Right cardiac atrium (tissue), 5 donors: ENCODE measurements at places on chromosomes 2 and 18.

- no peak for DNase-seq
Observed at GRCh38 chr2:127358044-127358443, 29.7 kb downstream of the MAP3K2 start.

GRCh38 chr18:8515142-8515865 is 93.9 kb upstream of the RAB12 start:
- no peak for DNase-seq

- DNase-seq = no peak
Observed at GRCh38 chr2:175523001-175523400, 341.5 kb upstream of the ATP5MC3 start.

DNA sequence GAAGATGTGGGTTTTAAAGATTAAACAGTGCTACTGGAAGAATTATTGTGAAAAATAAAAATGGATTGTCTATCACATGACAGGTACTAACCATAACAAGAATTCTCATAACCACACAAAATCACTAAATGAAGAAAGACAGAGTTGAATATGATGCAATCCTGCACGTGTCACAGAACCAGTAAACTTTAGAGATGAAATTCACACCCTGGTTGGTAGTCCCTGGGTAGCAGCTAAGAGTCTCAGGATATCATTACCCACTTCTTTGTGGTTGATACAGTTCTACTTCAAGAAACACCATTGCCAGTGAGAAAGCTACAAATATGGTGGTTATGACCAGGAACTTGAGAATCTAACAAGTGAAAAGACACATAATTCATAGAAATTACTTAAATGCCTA is 450.2 kb downstream of the ERBB4 start:
- no peak for DNase-seq

DNA sequence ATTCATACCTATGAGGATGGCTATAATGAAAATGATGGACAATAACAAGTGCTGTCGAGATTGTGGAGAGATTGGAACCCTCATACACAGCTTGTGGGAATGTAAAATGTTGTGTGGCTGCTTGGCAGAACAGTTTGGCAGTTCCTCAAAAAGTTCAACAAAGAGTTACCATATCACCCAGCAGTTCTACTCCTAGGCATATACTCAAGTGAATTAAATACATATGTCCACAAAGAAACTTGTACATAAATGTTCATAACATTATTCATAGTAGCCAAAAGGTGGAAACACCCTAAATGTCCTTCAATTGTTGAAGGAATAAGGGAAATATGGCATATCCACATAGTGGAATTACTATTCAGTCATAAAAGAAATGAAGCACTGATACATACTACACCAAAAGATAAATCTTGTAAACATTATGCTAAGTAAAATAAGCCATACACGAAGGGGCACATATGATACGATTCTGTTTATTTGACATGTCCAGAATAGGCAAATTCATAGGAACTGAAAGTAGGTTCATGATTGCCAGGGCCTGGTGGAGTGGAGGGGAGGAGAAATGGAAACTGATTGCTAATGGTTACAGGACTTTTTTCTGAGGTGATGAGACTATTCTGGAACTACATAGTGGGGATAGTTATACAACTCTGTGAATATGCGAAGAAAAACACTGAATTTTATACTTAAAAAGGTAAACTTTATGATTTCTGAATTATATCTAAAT is 92.1 kb downstream of the ADAM23 start:
- no peak for DNase-seq

DNA sequence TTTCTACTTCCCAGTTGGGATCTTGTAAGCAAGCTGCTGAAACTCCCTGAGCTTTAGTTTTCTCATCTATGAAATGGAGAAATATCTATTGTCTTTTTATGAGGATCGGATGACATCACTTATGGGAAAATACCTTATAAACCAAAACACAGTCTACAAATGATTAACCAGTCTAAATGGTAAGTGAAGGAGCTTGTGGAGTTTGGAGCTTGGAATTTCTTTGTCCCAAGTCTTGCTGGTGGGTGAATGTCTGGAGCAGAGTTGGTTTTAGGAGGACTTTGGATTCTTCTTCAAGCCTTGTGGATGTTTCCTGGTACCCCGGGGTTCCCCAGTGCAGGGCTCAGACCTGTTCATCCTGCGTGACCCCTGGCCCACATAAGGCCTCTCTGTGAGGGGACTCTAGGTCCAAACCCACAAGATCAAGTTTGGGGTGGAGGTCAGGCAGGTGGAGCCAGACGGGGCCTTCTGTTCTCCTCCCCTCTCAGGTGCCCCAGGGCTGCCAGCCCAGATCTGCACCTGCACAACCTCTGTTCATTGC is 43.2 kb downstream of the FOSL2 start:
- DNase-seq = no peak

DNA sequence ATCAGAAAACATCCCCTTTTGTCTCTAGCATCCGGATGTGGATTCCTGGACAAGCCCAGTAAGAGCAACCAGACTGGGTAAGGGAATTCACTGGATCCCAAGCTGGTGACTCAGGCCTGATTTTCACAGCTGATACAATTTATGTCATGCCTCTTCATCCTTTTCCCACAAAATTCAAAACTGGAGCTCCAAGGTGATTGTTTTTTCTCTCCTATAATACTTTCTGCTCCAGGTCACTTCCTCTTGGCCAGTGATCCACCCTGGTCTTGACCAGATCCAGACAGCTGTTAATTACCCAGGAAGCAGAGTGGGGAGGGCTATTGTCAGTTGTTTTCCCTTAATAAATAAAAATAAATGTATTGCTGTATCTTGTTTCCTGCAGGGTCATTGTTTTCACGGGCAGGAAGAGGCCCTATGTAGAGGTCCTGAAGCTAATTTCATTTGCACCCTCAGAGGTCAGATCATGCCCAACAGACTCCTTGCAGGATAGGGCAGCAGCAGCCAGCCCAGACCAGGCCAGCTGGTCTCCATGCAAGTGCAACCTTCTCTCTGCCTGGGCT is 57.6 kb downstream of the EVA1A start:
- no peak for DNase-seq

DNA sequence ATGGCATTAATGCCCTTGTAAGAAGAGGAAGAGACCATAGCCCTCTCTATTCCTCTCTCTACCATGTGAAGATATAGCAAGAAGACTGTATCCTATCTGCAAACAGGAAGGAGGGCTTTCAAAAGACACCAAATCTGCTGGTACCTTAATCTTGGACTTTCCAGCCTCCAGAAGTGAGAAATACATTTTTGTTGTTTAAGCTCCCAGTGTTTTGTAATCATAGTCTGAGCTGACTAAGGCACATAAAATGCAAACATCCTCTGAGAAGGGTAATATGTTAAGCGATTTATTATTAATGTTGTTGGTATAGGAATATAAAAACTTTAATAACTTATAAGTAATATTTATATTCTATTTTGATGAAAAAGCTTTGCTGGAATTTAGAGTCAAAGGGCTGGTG is 559.8 kb downstream of the SUCLG1 start:
- no peak for DNase-seq

DNA sequence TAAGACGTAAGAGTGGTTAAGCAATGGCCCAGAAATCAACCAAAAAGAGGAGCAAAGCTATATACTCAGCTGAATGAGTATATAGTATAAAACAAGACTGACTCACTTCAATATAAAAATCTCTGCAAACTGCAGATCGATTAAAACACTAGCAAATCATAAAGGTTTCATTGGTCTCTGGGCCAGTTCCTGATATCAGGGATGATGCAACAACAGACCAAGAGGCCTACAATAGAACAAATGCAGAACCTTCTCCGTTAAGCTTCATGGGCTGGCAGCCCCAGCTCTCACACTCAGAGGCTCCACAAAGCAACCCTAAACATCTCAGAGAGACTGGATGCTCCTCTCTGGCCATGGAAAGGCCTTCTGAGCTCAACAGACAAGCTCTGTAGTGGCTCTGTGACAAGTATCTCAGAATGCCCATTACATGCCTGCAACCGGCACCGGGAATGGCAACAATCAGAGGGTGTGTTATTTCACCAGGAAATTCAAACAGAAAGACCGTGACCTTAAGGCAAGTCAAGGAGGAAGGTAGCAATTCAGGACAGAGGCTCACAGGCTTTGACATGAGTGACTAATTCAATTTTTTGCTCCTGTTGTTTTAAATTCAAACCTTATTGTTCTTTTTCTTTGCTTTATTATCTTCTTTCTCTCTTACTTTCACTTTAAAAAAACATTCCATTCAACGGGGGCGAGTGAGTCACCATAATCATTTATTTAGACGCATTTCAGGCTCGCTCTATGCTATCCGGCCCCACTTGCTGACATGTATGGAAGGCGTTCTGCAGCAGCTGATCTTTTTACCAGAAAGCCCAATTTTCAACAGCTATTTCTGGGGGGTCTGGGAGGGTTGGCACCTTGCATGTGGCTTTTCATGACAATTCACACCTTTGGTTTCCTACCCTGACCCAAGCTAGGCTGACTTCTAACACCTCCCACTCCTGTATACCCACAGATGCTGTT is 15.1 kb downstream of the CYRIA start:
- no peak for DNase-seq

DNA sequence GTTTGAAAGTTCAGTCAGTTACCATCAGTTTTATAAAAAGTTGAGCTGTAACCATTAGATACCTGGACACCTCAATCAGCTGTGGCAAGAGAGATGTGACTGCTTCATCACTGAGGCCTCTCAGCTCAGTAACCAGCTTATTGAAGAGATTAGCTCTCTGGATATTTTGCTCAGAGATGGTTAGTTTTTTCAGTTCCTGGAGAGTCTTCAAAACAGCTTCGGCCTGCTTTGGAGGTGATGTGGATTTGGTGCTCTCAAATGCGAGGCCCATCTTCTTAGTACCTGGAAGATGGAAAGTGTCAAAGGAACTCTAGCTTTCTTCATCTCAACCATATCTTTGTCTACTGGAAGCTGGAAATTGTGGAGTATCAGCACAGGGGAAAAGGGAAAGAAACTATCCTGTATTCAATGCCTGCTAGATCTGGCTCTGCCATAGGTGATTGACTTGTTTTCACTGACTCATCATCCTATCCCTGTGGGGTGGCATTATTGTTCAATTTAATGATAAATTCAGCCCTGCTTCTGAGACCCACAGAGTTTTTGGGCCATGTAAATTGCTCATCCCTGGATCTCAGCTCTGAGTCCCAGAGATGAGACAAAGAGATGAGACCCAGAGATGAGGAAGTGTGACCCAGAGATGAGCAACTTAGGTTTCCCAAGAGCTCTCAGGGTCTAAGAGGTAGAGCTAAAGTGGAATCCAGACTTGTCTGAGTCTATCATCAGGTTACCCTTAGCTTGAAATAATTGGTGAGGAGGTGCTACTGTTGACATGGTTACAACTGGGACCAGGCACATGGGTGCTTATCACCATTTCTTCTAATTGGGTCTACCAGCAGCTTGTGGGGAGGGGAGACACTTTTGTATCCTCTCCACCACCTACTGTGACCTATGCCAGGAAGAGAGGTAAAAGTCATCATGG is 10.4 kb downstream of the APOB start:
- no peak for DNase-seq

- no peak for DNase-seq
Observed at GRCh38 chr18:215448-216010, 52.3 kb downstream of the THOC1 start.

GRCh38 chr2:158900345-158900744 is 68.1 kb upstream of the TANC1 start:
- peak; percentile 54 for DNase-seq

DNA sequence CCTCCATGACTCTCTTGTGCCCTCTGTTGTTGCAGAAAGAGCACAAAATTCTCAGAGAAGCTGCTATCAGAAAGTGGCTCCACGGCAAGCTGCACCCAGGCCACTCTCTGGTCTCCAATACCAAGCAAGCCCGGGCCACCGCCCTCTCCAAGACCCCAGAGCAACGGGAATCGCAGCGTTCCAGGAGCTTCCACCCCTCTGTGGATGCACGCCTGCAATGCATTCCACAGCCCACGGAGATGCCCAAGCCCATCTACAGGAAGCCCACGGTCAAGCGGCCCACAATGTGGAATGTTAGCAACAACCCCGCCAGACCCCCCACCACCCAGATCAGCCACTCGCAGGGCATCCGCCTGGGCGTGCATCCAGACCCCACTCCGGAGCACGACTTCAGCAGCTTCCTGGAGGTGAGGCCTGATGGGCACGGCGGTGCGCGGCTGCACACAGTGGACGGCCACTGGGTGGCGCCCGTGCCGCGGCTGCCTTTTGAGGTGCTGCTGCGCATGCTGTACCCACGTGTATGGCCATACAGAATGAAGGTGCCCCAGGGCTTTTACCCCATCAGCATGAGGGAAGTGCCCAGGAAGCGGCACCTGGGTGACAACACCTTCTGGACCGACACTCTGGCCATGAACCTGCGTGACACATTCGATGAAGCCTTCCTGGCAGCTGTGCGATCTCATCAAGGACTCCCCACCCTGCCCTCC is 6.3 kb downstream of the ANKRD53 start:
- peak; percentile 86 for DNase-seq

GRCh38 chr18:70671889-70672565 is 383.2 kb downstream of the SOCS6 start:
- DNase-seq = no peak

DNA sequence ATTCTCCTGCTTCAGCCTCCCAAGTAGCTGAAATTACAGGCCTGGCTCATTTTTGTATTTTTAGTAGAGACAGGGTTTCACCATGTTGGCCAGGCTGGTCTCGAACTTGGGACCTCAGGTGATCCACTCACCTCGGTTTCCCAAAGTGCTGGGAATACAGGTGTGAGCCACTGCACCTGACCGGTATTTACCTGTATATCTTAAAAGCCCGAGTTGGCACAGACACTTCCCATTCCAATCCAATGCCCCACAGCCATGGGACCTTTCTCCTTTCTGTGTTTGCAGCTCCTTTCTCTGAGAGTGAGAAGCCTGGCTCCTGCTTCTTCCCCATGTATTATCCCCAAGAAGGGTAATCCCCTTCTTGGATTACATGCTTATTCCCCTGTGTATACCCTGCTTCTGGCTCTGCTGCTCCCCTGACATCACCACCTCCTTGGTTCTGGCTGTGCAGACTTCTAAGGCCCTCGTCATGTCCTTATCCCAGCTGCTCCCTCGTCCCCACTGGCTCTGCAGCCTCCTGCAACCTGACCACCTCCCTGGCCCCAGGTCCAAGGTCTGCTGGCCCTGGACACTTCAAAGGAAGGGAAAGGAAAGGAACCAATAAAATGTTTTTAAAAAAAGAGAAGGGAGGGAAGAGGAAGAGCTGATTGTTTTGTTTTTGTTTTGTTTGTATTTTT is 52.8 kb downstream of the INPP5D start:
- DNase-seq = no peak

DNA sequence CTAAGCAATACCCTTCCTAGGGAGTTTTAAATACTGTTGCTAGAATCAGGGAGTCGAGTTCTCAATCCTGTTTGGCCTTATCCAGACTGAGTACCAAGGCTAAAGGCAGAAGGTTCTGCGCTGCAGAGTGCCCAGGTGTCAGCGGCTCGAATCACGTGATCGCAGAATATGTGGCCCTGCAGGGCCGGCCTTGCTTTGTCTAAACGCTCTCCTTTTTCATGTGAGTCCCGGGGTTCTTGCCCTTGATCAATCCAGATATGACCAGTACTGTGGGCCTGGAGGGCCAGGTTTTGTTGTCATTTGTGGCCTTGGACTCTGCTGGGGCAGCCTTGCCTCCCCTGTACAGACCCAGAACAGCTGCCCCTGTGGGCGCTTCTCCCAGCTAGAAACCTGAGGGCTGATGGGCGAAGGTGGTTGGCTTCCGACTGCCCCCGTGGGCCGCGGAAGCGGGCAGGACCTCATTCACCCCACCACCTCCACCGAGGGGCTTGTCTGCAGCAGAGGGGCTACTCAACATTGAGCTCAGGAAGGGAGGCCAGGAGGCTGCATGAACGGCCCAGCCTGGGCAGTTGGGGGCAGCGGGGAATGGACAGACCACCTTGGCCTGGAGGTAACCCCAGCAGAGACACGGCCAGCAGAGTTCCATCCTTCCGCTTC is 225.0 kb downstream of the ALPK2 start:
- peak; percentile 42 for DNase-seq
